ENCODE measurements at places on chromosomes 2 and 18. TPM values are rescaled to one million over a fixed set of nuclear protein-coding genes. Genes with fewer than 3 reads are reported as not detected.
A peak's percentile ranks its signal among the peaks of the same experiment; 100 is the strongest.

DNA sequence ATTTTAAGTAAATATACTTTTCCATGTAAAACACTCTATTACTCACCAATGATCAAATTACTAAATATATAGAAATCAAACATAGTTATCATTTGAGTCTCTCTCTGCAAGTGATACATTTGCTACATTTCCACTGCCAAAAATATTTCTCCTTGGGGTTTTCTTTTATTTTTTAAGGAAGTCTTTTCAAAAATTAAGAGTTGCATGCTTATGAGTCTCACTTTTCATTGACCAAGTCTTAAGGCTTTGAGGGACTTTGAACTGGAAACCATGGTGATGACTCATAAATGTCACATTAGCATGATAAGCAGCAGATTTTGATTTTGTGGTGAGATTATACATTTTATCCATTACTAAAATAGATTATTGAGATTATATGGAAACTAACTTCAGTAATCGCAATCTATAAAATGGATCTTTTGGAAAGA lies 152.9 kb downstream of the FAM124B start:
- H3K27ac ChIP-seq, result no peak overlapping the region
- no peak for DNase-seq
- H3K4me3 ChIP-seq, result no peak overlapping the region
- H3K4me1 ChIP-seq, result no peaks in the 10 kb centered on the region

The DSC2 gene
- 1.3 TPM for total RNA-seq

DNA sequence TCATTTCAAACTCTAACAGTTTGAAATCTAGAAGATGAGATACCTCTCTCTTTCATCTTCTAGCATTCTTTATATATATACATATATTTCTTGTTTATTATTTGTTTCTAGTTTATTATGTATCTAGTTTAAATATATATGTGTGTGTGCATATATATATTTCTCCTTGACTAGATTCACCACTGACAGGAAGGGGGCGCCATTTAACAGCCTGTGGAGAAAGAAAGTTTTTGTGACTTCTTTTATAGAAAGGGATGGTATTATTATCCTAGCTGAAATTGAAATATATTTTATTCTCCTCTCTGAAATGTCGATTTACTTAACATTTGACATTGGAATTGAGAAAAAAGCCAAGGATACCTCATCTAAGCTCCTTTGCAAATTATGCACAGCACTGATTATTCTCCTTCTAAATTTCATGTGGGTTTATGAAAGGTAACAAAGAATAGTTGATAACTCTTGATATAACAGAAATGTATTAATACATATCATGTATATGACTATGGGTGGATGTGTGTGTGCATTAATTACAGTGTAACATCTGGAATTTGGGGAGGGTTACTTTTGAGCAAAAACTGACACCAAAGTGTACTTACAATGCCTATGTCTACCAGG lies 160.7 kb upstream of the NT5C1B start:
- H3K4me3 ChIP-seq, result no peak overlapping the region
- no peaks in the 10 kb centered on the region for H3K4me1 ChIP-seq
- peak; percentile 47 for DNase-seq

DNA sequence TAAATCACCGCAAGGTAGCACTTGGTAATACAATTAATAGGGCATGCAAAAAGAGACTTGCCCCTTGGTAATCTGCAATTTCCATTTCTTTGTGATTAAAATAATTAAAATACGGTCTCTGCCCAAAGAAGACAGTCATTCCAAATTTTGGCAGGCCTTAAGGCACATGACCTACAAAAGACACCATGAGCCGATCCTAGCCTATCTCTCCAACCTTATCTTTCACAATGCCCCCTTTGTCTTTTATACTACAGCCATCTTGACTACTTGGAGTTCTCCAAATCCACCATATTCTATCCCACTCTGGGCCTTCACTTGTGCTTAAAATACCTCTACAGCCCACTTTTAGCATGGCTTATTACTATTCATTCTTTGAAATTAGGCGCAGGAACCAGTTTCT lies 23.3 kb downstream of the CFAP210 start:
- H3K36me3 ChIP-seq, result no peaks in the 10 kb centered on the region
- H3K4me1 ChIP-seq, result no peaks in the 10 kb centered on the region
- H3K27me3 ChIP-seq, result peaks cover 8% of the 10 kb centered on the region
- no peak overlapping the region for H3K27ac ChIP-seq

The NPPC gene
- total RNA-seq, result not detected

DNA sequence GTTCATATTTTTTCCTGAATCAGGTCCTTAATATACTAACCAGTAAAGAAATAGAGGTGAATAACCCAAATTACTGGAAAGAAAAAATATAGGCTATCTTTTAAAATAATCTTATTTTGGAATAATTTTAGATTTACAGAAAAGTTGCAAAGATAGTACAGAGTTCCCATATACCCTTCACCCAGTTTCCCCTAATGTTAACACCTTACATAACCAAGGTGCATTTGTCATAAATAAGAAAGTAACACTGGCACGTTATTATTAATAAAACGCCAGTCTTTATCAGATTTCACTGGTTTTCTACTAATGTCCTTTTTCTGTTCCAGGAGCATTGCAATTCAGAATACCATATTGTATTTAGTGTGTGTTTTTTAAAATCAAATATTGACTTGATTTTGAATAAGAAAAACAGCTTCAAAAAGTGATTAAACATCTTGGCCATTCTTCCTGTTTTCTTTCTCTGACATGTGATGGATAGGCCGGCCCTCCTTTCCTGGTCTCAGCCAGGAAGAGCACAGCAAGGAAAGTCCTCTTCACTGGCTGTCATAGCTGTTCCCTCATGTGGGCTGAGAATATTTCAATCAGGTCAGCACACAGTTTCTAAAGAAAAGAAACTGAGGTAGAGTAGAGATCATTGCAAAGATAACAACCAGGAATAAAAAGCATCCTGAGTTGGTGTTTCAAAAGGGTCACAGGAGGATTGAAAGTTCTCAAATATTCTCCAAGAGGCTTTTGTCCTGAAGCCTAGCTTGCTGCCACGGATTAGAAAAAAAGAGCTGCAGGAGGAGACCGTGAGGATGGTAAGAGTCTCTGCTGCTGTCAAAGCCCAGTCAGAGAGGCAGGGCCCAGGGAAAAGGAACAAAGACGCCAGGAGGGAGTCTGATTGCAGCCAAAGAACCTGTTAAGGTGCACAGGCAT lies 79.3 kb upstream of the ARL5A start:
- H3K27me3 ChIP-seq, result peaks cover 3% of the 10 kb centered on the region
- DNase-seq, result no peak
- H3K36me3 ChIP-seq, result no peaks in the 10 kb centered on the region
- no peak overlapping the region for H3K4me3 ChIP-seq
- no peak overlapping the region for H3K27ac ChIP-seq

- no peaks in the 10 kb centered on the region for H3K27me3 ChIP-seq
- H3K4me3 ChIP-seq, result no peak overlapping the region
- H3K36me3 ChIP-seq, result no peaks in the 10 kb centered on the region
- H3K27ac ChIP-seq, result no peak overlapping the region
- no peak for DNase-seq
- H3K4me1 ChIP-seq, result no peaks in the 10 kb centered on the region
Observed at GRCh38 chr2:42035241-42035640, 12.6 kb upstream of the PKDCC start.

DNA sequence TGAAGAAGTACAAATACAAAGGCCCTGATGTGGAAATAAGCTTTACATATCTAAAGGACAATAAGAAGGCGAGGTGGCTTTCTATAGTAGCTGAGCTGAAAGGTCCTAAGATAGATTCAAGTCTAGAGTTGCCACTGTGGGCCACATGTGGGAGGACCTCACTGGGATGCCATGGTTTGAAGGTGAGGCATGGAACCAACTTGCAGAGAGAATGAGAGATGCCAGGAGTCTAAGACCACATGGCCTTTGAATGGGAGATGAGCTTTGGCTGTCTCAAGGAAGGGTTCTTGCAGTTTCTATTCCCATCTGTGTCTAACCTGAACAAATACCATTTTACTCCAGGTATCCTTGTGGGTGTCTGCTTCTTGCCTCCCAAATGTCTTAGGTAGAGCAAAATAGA lies 53.6 kb downstream of the HNMT start:
- no peak overlapping the region for H3K27ac ChIP-seq
- H3K27me3 ChIP-seq, result 0 out of 2 replicates have a peak, but pooled peaks cover 3% of the 10 kb centered on the region
- no peaks in the 10 kb centered on the region for H3K4me1 ChIP-seq
- H3K36me3 ChIP-seq, result peaks cover 5% of the 10 kb centered on the region

DNA sequence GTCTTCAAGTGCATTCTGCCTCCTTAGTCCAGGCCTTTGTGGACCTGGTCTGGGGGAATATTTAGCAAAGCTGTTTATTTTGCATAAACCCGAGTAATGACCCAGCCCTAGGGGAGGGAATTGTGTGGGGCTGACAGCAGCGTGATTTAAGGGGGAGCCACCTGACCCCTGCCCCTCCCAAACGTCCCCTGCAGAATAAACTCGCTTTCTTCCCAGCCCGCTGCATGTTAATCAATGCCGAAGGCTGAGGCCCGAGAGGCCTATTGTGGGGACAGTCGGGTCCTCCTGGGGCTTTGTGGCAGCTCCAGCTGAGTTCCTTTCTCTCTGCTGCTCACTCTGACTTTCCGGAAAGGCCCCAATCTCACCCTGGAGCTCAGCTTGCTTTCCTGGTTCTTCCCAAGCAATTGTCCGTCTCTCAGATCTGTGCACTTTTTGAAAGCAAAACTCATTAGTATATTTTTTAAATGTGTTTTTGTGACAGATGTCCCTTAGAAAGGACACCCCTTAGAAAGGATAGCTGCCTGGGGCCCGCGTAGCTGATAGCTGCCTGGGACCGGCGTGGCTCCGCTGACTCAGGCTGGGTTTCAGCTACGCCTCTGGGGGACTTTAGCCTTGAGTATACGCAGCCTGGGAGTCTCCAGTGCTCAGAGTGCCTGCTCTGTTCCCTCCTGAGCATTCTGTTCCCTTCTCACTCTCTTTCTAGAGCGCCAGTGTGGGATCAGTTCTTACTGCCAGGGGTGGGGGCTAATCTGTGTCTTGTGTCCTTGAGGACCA lies 158.3 kb downstream of the GLI2 start:
- H3K27me3 ChIP-seq, result no peaks in the 10 kb centered on the region
- peak; percentile 14 for DNase-seq
- H3K4me1 ChIP-seq, result peaks cover 22% of the 10 kb centered on the region

- no peak overlapping the region for H3K27ac ChIP-seq
- H3K27me3 ChIP-seq, result no peaks in the 10 kb centered on the region
- H3K36me3 ChIP-seq, result no peaks in the 10 kb centered on the region
- no peak overlapping the region for H3K4me3 ChIP-seq
- DNase-seq, result no peak
Observed at GRCh38 chr2:173343921-173344320, 10.8 kb upstream of the CDCA7 start.

GRCh38 chr18:34789768-34790344 lies 79.8 kb downstream of the DTNA start:
- no peak overlapping the region for H3K27ac ChIP-seq
- no peaks in the 10 kb centered on the region for H3K36me3 ChIP-seq
- H3K4me1 ChIP-seq, result 0 out of 2 replicates have a peak, but pooled peaks cover 3% of the 10 kb centered on the region
- no peak for DNase-seq
- no peaks in the 10 kb centered on the region for H3K27me3 ChIP-seq

The EML6 gene
- total RNA-seq, result not detected

DNA sequence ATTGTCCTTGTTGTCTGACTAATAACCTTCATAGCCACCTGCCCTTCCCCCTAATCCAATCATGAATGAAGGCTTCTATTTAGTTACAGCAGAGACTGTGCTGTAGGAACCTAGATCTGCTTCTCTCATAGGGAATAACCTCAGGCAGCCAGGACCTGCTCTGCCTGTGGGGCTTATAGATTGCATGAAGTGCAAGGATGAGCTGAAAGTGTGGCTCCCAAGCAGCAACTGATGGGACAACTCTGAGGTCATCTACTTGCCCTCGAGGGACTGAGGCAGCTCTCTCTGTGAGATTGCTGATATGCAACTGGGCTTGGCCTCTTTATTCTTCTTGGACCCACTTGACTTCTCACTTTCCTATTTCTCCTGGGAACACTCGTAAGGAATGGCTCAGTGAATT lies 23.8 kb upstream of the SLC38A11 start:
- H3K4me3 ChIP-seq, result no peak overlapping the region
- H3K27ac ChIP-seq, result no peak overlapping the region
- H3K4me1 ChIP-seq, result peaks cover 28% of the 10 kb centered on the region
- H3K27me3 ChIP-seq, result no peaks in the 10 kb centered on the region
- no peak for DNase-seq

DNA sequence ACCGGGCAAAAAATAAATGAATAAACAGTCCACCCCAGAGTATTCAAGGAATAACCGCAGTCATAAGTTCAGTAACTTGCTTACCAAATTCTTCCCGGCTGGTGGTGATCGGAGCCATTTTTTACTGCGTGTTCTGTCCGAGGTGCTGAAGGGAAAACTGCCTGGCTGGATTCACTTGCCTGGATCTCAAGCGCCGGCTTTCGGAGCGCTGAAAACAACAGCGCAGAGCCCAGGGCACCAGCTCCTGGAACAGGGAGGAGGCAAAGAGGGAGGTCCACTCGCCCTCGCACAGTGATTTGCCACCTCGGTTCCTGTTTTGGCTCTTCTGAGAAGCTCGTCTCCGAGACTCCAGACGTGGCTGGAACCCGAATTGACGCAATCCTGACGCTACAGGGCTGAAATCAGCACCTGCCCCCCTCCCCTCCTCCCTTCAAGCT lies at the start of gene SYT4:
TSS of gene SYT4 (minus strand) at position 327 of the 437 bp plus-strand sequence. CDS start at position 118, 209 bp downstream.
- H3K4me1 ChIP-seq, result no peaks in the 10 kb centered on the region
- no peak for DNase-seq
- no peak within 1 kb of the TSS for H3K27ac ChIP-seq
- no peaks in the 10 kb centered on the region for H3K36me3 ChIP-seq
- peaks cover 3% of the 10 kb centered on the region for H3K27me3 ChIP-seq
- no peak within 1 kb of the TSS for H3K4me3 ChIP-seq

Data from SJSA1 (cell line).